Stimulated activated CD4-positive, alpha-beta T cell treated with anti-CD3 and anti-CD28 coated beads, Interleukin-12 subunit alpha, Interleukin-12 subunit beta, amount 100 ng/mL, for 24 hours (primary cell): ENCODE measurements at places on chromosomes 3 and 15.

DNA sequence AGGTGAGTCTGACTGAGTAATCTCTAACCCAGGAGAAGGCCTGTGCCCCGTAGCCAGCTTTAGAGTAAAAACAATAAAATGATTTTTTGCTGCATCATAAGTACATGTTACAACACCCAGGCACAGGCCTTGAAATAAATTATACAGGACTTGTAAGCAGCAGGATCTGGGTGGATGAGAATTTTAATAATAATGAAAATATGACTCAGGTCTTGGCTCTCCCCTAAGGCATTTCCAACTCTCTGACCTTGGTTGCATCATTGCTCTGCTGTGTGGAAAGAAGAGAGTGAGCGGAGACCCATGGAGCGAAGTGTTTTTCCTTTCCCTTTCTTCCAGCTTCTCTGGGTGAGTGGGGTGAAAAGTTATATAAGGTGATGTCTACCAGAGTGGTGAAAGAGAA, 44.6 kb downstream of the EOMES start:
- no peak for DNase-seq

DNA sequence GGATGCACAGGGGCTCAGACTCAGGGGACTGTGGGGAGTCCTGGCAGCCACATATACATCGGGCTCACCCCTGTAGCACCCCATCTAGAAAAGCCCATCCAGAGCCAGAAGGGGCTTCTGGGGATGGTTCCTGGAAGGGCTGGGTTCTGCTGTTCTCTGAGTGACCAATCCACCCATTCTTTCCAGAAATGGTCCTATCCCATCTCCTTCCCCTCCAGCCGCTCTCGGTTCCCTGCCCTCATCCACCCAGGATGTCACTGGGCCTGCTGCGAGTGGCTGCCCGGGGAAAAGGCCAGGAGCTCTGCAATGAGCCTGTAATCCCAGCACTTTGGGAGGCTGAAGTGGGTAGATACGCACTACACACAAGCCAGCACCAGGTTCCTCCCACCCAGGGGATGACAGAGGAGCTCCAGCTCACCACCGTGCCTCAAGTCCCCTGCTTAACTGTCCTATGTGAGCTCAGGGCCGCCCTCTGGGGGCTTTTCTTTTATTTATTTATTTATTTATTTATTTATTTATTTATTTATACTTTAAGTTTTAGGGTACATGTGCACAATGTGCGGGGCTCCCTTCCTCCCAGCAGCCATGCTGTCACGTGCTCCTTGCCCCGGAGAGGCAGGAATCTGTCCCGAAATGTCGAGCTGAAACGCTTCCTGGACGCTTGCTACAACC, 13.6 kb upstream of the CSK start:
- no peak for DNase-seq

DNA sequence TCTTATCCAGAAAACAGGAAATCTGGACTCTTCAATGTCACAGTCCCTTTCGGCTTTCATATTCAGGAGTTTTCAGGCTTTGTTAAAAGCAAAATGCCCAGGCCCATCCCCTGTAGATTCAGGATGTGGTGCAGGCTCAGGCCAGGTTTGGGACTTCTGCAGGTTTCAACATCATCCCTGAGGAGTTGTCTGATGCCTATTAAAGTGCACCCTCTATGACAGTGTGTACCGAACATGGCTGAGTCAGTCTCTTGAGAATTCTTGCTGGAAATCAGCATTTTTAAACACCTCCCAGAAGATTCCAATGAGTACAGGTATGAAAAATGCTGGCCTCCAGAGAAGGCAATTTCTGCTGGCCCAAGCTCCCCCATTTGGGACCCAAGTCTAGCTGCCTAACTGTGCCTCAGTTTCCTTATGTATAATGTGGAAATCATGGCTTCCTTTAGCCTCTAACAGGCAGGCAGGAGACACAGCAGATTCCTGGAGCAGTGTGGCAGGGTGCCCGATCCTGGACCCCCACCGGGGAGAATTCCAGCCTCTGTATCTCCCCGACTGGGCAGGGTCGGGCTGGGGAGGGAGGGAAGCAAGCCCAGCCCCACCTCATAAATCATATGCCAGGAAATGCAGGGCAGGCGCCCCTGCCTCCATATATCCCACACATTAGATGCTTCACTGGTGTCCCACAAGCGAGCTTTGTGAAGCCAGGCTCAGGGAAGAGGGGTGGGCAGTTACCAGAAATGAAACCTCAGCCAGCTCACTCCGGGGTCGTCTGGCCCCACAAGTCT, 44.4 kb upstream of the SLC6A11 start:
- DNase-seq, result no peak

- DNase-seq, result no peak
Measured at GRCh38 chr3:42085641-42086376, 5.3 kb upstream of the TRAK1 start.

GRCh38 chr15:49103002-49103401, 52.4 kb downstream of the COPS2 start:
- DNase-seq, result no peak

DNA sequence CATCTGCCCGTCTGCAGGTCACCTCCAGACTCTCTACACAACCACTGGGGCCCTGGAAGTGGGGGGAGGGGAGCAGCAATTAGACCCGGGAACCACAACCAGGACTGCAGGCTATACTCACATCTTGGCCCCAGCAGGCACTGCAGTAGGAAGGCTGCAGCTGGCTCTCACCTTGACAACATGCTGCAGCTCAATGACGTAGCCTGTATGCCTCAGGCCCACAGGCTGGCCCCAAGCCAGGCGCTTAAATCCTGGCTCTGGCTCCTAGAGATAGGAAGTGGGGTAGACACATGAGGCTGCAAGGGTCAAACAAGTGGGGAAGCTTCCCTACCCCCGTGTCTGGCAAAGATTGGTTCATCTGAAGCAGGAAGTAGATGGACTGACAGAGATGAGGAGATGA, 4.6 kb upstream of the QRICH1 start:
- DNase-seq, result no peak

DNA sequence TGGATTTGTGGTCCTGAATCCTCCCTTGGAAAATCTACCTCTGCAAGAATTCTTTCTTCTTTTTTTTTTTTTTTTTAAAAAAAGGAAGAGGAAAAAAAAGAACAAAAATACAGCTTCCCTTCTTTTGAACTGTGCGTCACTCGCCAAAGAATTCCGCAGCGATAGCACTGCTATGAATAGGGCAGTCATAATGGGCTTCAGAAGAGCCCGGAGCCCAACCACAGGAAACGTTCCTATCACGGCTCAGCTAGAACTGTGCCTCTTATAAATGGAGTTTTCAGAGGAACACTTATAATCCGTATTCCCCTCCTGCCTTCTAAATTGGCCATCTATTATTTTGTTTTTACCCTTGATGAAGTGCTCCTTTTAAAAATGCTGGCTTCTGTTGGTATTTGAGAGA, 227.7 kb downstream of the ADAMTS17 start:
- DNase-seq, result no peak

GRCh38 chr3:12984023-12984823, 89.0 kb downstream of the IQSEC1 start:
- peak; percentile 57 for DNase-seq

- no peak for DNase-seq
Measured at GRCh38 chr15:48178648-48178931, 495 bp upstream of the MYEF2 start.

DNA sequence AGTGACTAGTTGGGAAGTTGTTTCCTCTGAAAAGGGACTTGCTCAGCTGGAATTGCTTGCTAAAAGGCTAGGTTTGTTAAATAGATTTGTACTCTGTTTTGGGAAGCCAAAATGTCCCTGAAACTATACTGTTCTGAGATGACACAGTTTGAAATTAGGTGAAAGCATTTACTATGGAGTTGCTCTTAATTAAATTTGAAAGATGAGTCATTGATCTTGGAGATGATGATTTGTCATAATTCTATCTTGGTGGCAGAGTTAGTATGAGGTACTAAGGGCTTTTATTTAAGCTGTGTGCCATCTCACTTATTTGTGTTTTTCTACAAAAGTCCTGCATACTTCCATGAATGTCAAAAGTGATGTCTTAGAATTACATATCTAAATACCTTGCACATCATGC, 320.9 kb downstream of the PTPRG start:
- no peak for DNase-seq

GRCh38 chr15:22948056-22948455, 32.1 kb downstream of the CYFIP1 start:
- DNase-seq, result no peak

GRCh38 chr3:61979638-61980037, 393.7 kb downstream of the FEZF2 start:
- DNase-seq, result no peak

DNA sequence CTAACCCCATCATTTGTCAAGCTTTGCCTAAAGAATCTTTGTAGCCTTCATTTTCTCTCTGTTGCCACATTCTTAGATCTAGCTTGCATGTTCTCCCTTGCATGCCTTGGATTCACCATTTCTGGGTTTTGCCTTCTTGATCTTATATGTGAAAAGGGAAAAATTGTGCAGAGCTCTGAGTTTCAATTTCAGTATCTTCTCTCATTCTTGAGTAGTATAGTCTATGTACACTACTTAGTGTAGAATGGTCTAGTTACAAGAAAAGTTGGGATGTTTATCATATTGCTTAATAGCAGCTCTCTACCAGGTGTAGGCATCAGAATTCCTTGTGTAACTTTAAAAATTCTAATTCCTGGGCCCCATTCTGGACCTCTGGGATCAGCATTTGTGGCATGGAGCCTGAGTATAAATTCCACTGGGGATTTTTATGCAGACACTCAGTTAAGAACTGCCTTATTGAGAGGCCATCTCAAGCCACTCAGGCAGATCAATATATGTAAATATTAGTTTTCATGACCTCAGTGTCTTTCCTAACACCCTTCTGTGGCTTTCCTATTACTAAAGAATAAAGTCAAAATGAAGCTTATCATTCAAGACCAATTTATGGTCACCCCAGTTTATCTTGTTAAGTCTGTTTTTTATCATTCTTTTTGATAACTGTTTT, 23.4 kb downstream of the GTF2E1 start:
- no peak for DNase-seq

- DNase-seq, result no peak
Measured at GRCh38 chr15:66714543-66714981, 12.5 kb downstream of the SMAD6 start.

GRCh38 chr3:100709842-100710260, 557 bp downstream of the TFG start:
- peak; percentile 6 for DNase-seq

- peak; percentile 50 for DNase-seq
Measured at GRCh38 chr15:72312605-72313447, 7.1 kb downstream of the CELF6 start.
